ENCODE measurements at places on chromosomes 4 and X.

- no peaks in the 10 kb centered on the region for H3K4me1 ChIP-seq
- H3K4me3 ChIP-seq = no peak overlapping the region
- DNase-seq = no peak
- H3K27me3 ChIP-seq = no peaks in the 10 kb centered on the region
- no peaks in the 10 kb centered on the region for H3K36me3 ChIP-seq
- no peak overlapping the region for H3K27ac ChIP-seq
These were observed 68.7 kb upstream of the TAB3 start for GRCh38 chrX:30957753-30958152.

GRCh38 chrX:68256990-68257389 lies 176.3 kb downstream of the OPHN1 start:
- H3K27ac ChIP-seq = no peak overlapping the region
- no peaks in the 10 kb centered on the region for H3K27me3 ChIP-seq
- no peaks in the 10 kb centered on the region for H3K36me3 ChIP-seq
- no peak for DNase-seq
- no peaks in the 10 kb centered on the region for H3K4me1 ChIP-seq

GRCh38 chr4:5712517-5712916 lies 1.5 kb downstream of the EVC start:
- no peak overlapping the region for H3K4me3 ChIP-seq
- H3K36me3 ChIP-seq = no peaks in the 10 kb centered on the region
- peaks cover 10% of the 10 kb centered on the region for H3K4me1 ChIP-seq
- H3K27me3 ChIP-seq = no peaks in the 10 kb centered on the region
- no peak for DNase-seq

DNA sequence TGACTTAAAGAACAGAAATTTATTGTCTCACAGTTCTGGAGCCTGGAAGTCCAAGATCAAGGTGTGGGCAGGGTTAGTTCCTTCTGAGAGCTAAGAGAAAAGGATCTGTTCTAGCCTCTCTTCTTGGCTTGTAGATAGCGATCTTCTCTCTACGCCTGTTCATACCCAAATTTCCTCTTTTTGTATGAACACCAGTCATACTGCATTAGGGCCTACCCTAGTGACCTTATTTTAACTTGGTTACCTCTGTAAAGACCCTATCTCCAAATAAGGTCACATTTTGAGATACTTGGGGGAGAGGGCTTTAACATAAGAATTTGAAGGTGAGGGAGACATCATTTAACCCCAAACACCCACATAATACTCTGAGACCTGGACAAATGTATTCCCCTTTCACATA lies 55.6 kb upstream of the SPP1 start:
- H3K27ac ChIP-seq = no peak overlapping the region
- DNase-seq = no peak

DNA sequence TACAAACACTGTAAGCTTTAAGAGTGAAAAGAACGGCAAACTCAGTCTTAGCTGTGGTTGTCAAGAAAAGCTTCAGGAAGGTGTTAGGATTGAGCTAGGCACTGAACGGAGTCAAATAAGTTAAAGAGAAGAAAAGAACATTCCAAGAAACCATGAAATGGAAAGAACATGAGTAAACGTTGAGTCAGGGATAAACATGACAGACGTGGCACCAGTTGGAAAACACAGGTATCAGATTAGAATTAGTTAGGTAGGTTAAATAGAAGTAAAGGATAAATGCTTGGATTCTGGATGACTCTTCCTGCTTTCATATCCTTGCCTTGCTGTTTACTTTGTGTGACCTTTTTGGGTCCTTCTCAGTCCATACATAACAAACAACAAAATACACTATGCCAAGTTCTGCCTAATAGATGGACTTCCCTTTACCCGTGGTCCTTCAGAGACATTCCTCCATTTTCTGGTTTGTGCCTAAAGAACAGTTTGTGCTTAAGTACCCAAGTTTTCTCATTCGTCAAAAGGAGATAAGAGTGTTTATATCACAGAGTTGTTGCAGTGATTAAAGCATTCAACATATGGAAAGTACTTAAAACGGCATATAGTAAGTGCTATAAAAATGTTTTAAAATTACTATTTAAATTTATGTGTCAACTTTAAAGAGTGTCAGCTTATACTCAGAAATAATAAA lies 446.9 kb downstream of the TMA16 start:
- no peak overlapping the region for H3K4me3 ChIP-seq
- H3K27ac ChIP-seq = no peak overlapping the region
- H3K36me3 ChIP-seq = no peaks in the 10 kb centered on the region
- H3K27me3 ChIP-seq = no peaks in the 10 kb centered on the region

DNA sequence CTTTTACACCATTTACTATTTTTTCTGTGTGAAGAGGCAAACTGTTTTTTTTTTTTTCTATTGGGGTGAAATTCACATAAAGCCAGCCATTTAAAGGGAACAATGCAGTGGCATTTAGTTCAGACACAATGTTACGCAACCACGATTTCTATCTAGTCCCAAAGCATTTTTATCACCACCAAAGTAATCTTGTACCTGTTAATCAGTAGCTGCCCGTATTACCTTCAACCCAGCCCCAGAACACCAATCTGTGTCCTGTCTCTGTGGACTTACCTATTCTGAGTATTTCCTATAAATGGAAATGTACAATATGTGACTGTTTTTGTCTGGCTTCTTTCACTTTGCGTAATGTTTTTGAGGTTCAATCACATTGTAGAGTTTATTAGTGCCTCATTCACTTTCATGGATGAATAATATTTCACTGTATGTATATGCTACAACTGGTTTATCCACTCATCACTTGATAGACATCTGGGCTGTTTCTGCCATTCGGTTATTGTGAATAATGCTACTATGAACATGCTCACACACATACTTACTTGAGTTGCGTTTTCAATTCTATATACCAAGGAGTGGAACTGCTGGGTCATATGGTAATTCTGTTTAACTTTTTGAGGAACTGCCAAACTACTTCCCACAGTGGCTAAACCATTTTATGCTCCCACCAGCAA lies 116.2 kb downstream of the CDS1 start:
- H3K27ac ChIP-seq = no peak overlapping the region
- no peaks in the 10 kb centered on the region for H3K36me3 ChIP-seq
- H3K4me1 ChIP-seq = no peaks in the 10 kb centered on the region
- no peak overlapping the region for H3K4me3 ChIP-seq
- no peak for DNase-seq

- H3K36me3 ChIP-seq = no peaks in the 10 kb centered on the region
- H3K4me3 ChIP-seq = no peak overlapping the region
- no peaks in the 10 kb centered on the region for H3K27me3 ChIP-seq
- H3K27ac ChIP-seq = no peak overlapping the region
- DNase-seq = no peak
These were observed 1149.2 kb downstream of the PCDH18 start for GRCh38 chr4:136383082-136383481.

- H3K27ac ChIP-seq = no peak overlapping the region
- H3K4me1 ChIP-seq = peaks cover 2% of the 10 kb centered on the region
- no peaks in the 10 kb centered on the region for H3K27me3 ChIP-seq
- DNase-seq = no peak
These were observed 17.9 kb downstream of the UBE2K start for GRCh38 chr4:39715788-39716187.

- H3K27ac ChIP-seq = no peak overlapping the region
- no peak for DNase-seq
- H3K27me3 ChIP-seq = no peaks in the 10 kb centered on the region
- H3K4me1 ChIP-seq = no peaks in the 10 kb centered on the region
- H3K4me3 ChIP-seq = no peak overlapping the region
- no peaks in the 10 kb centered on the region for H3K36me3 ChIP-seq
These were observed 153.2 kb upstream of the PRDX4 start for GRCh38 chrX:23514082-23514481.

DNA sequence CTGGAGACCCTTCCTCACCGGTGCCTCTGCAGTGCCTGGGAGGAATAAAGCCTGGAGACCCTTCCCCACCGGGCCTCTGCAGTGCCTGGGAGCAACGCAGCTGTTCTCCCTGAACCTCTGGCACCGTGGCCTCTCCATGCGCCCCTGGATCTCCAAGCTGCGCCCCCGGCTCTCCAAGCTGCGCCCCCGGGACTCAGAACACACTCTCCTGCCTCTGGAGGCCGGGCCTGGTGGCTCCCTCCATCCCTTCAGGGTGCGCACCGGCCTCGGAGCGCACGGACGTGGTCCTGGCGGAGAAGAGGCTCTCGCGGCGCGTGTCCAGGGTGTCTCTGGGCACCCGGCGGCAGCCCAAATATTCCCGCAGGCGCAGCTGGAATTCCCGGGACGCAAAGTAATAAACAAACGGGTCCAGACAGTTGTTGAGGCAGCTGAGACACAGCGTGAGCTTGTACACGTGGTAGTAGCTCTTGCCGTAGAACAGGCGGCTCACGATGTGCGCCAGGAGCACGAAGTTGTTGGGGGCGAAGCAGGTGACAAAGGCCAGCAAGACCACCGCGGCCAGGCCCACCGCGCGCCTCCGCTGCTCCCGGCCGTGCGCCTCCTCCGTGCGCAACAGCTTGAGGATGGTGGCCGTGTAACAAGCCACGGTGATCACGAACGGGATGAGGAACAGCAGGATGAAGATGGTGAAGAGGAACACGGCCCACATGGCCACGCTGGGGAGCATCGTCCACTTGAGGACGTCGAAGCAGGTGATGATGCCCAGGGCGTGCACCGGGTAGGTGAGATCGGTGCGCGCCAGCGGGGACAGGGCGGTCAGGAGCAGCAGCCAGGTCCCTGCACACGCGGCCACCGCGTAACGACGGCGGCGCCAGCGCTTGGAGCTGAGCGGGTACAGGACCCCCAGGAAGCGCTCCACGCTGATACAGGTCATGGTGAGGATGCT lies 12.8 kb upstream of the ASMTL start:
- no peak overlapping the region for H3K4me3 ChIP-seq
- DNase-seq = no peak
- H3K4me1 ChIP-seq = no peaks in the 10 kb centered on the region
- no peaks in the 10 kb centered on the region for H3K27me3 ChIP-seq

DNA sequence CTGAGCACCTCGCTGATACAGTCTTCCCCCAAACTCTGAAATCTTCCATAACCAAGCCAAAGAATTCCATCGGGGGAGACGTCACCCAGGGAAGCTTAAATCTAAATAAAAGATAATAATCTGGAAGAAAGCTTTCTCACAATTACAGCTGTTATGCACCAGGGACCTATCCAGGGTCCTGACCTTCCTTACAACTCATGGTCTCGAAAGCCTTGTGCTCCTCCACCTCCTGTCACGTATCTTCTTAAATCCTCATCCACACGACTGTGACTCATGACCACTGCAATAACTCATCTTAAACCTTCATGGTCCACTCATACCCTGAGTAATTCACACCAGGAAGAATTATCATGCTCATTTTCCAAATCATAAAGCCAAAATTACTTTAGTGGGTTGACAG lies 166.8 kb upstream of the FRG1 start:
- no peaks in the 10 kb centered on the region for H3K27me3 ChIP-seq
- no peaks in the 10 kb centered on the region for H3K4me1 ChIP-seq
- no peaks in the 10 kb centered on the region for H3K36me3 ChIP-seq

- H3K4me3 ChIP-seq = no peak overlapping the region
- no peaks in the 10 kb centered on the region for H3K4me1 ChIP-seq
- no peaks in the 10 kb centered on the region for H3K27me3 ChIP-seq
- H3K36me3 ChIP-seq = no peaks in the 10 kb centered on the region
- no peak for DNase-seq
These were observed 138.9 kb upstream of the INPP4B start for GRCh38 chr4:142984871-142985585.

DNA sequence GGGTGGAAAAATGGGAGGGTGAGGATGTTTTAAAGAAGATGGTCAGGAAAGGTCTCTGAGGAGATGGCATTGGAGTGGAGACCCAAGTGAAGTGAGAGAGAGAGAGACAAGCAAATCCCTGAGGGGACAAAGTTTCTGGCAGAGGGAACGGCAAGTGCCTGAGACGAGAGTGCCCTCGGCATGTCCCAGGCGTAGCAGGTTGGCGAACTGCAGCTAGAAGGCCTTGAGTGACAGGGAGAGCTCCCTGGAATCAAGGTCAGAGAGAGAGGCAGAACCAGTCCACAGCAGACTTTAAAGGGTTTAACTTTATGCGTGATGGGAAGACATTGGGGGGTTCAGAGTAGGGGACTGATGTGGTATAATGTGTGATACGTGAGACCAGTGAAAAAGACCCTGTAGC lies 150.2 kb upstream of the HAND2 start:
- no peaks in the 10 kb centered on the region for H3K27me3 ChIP-seq
- no peaks in the 10 kb centered on the region for H3K36me3 ChIP-seq
- H3K27ac ChIP-seq = no peak overlapping the region
- no peaks in the 10 kb centered on the region for H3K4me1 ChIP-seq
- DNase-seq = no peak

DNA sequence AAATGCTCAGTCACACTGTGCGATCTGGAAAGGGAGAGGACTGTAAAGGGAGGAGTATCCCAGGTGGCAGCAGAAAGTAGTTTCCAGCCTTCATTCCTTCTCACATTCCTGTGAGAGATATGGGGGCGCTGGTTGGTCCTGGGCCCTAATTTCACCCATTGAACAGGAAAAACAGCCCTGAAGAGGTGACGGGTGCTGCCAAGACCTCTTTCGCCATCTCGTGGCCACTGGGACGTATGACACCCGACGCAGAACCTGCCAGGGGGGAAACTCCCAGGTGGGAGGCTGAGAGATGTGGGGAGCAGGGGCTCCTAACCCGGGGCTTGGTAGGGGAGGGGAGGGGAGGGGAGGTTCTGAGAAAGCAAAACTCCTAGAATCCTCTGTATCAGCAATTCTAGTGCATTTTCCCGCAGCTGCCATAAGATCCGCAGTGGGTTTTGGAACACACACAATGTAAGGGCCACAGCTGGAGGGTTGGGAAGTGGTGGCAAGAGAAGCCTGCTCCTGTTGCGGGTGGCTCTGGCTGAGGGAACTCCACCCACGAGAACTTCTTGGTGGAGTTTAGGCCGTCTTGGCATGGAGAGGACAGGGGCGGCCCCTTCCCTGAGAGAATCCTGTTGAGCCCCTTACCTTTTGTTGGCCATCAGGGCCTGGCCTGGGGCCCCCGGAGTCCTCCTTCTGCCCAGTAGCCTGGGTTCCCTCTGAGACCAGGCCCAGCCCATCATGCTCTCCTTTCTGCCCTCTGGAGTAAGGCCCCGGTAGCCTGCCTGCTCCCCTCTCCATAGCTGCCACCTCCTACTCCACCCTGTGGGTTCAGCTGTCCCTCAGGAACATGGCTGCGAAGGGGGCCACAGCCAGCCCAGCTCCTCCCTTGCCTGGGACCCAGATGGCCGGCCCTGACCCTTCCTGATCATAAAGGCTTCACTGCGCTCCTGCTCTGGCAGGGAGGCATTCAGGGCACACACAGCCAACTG lies 134.1 kb downstream of the OR13H1 start:
- H3K27me3 ChIP-seq = no peaks in the 10 kb centered on the region
- H3K27ac ChIP-seq = no peak overlapping the region
- H3K36me3 ChIP-seq = no peaks in the 10 kb centered on the region
- peak; percentile 55 for DNase-seq
